Left lobe of liver (tissue), 2 donors: ENCODE measurements at places on chromosomes 2 and 18.

GRCh38 chr2:3728104-3729054 lies 25.0 kb downstream of the DCDC2C start:
- DNase-seq: no peak

GRCh38 chr2:145799595-145800108 lies 1279.7 kb upstream of the ZEB2 start:
- no peak for DNase-seq

GRCh38 chr18:5918205-5918858 lies 23.0 kb upstream of the TMEM200C start:
- DNase-seq: no peak

DNA sequence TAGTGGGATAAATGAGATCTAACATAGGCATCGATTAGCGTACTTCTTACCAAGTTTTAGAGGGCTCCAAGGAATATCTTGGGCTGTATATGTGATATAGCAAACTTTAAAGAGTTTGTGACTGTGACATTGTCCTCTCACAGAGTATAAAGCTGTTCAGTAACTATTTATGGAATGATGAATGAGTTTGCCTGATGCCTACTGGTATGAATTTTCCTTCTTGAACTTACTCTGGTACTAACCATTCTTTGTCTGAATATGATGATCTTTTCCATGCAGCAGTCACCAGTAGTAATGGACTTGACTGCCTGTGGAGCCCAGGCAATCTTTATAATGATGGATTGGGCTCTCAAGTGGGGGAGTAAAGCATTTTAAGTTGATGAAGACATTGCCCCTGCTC lies 120.5 kb downstream of the PARD3B start:
- DNase-seq: no peak

DNA sequence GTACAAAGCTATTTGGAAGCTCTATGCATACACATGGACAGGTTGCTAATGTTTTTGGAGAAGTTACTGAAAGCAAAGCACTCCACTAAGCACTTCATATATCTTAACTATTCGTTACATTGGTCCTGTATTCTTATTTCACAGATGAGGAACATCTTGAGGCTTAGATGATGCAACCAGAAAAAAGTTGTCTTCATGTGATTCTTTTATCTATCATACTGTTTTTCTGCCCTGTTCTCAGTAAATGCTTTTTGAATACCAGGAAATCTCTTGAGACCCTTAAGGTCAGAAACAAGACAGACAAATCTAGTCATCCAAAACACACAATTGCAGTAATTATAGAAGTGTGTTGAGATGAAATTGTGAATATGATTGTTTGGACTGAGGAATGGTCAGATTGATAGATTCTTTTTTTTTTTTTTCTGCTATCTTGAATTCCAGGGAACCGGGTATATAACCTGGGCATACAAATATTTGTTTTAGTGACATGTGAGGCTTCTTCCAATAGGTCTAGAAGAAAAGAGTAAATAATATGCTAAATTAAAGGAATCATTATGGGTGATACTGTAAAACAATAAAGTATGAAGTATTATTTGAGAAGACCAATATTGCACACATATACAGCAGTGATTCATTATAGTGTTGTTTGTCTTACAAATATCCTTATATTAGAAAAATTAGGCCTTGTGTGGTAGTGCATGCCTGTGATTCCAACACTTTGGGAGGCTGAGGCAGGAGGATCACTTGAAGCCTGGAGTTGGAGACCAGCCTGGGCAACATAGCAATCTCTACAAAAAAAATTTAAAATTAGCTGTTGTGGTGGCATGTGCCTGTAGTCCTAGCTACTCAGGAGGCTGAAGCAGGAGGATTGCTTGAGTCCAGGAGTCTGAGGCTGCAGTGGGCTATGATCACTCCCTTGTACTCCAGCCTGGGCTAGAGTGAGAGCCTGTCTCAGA lies 33.7 kb downstream of the EHBP1 start:
- no peak for DNase-seq

DNA sequence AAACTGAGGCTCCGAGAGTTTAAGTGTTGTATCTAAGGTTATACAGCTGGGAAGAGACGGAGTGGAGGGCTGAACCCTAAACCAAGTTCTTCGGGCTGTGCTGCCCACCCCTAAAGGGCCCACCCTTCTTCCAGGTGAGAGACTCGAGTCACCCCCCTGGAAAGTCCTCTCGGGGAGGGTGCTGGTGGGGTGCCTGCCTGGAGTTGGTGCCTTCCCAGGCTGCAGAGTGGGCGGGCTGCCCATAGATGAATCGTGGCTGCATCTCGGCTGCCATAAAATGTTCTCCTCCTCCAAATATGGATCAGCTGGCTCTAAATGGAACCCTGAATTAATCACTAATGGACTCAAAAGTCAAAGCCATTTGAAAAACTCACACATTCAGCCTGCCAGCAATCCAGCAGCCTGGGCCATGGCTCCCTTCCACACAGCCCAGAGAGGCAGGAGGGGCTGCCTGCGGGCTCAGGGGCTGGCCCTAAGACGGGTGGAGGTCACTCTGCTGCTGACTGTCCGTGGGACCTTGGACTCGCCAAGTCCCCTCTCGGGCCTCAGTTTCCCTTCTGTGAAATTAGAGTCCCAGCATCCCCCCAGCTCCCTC lies 7.7 kb downstream of the CIB4 start:
- DNase-seq: no peak

DNA sequence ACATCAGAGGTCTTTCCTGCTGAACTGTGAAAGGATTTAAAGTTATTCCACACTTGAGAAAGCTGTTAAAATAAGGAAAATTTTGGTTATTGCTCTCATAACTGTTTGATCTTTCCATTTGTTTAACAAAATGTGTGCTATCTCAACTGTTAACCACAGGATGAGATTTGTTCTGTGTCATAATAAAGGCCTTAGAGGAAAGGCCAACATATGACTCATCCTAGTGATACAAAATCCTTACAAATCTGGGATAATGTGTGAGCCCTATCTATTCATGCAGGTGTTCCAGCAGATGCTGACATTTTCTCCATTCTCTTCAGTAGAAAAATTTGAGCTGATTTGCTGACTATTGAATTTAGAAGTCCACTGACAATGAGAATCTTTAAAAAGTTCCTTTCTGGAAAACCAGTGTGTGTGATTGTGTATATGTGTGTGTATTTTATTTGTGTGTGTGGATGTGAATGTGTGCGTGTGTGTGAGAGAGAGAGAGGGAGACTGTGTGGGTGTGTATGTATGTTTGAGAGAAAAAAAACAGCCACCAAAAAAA lies 1111.9 kb upstream of the GYPC start:
- no peak for DNase-seq

DNA sequence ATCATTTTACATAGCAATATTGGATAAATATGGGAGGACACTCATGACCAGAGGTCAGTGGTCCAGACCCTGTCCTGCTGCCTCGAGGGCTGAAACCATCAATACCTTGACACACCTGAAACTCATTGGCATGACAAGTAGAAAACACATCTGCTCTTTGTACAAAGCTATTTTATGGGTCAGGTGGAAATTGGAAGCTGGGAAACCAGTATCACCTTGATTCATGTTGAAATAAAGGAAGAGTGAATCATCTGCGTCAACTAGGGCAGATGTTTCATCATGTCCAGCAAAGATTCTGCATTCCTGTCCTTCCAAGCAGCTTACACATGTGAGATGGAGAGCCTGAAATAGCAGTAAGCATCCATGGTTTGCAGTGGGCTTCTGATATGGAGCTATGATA lies 80.0 kb upstream of the ERBB4 start:
- no peak for DNase-seq

DNA sequence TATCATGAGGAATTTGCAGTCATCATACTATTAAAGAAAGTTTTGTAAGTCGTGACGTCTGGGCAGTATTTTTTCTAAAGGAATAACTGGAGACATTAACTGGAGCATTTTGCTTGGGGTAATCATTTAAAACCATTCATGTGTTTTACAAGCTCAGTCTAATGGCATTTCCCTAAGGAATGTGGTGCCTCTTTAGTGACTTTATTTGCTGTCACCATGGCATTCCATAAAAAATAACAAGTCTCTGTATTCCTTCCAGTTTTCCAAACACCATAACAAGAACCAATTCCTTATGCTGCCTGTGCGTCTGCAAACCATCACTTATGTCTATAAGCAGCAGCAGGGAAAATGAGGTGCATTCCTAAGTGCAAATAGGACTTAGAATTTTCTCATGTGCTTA lies 82.8 kb downstream of the EPB41L3 start:
- no peak for DNase-seq

GRCh38 chr2:105870062-105870461 lies 125.3 kb downstream of the NCK2 start:
- no peak for DNase-seq

- no peak for DNase-seq
These were observed 143.5 kb downstream of the MBP start for GRCh38 chr18:76988827-76989646.

- no peak for DNase-seq
These were observed 176.6 kb downstream of the VWC2L start for GRCh38 chr2:214587442-214587841.

DNA sequence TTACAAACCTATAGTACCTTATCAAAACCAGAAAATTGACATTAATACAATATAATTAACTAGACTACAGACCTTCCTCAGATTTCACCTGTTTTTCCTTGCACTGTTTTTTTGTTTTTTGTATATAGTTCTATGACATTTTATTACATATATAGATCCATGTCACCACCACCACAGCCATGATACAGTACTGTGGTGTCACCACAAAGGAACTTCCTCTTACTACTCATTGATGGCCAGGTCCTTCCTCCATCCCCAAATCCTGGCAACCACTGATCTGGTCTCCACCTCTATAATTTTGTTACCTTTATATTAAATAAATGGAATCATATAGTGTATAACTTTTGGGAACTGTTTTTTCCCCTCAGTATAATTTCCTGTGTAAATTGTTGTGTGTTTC lies 19.4 kb upstream of the ATP6V1B1 start:
- DNase-seq: no peak

GRCh38 chr18:53191634-53192033 lies 851.6 kb downstream of the DCC start:
- DNase-seq: no peak

DNA sequence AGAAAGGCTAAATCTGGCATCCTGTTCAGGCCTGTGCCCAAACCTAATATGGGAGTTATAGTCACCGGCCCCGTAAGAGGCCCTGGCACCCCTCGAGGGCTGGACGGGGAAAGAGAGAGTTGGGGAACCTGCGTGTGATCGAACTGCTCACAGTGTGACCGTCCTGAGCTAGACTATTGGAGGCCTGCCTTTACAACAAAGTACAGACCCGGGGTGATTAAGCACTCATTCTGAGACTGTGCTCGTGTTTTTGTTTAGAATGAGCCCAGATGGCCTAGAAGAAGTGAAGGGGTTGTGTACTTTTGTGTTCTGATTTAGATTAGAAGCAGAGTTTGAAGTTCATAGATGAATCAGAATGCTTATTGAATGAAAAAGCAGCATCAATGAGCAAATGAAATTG lies 115.3 kb downstream of the ACOXL start:
- no peak for DNase-seq

DNA sequence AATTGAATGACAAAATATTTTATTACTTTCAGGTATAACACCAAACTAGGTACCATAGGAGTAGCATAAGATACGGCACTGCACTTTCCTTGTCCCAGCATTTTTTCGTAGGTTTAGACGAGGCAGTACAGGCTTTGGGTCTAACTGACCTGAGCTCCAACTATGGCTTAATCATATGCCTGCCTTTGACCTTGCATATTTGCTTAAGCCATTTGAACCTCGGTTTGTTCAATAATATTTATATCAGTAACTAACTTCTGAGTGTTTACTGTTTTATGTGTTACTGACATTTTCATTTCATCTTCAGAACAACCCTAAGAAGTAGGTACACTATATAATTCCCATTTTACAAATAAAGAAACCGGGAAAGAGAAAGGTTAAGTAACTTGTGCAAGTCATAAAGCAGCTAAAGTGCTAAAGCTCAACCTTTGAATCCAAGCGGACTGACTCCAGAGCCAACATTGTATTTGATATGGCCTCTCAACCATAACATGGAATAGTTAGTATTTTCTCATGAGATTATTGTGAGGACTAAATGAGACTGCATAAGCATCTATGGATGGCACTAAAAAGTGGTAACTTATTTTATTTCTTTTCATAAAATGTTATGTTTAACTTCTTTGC lies 104.0 kb downstream of the R3HDM1 start:
- no peak for DNase-seq

DNA sequence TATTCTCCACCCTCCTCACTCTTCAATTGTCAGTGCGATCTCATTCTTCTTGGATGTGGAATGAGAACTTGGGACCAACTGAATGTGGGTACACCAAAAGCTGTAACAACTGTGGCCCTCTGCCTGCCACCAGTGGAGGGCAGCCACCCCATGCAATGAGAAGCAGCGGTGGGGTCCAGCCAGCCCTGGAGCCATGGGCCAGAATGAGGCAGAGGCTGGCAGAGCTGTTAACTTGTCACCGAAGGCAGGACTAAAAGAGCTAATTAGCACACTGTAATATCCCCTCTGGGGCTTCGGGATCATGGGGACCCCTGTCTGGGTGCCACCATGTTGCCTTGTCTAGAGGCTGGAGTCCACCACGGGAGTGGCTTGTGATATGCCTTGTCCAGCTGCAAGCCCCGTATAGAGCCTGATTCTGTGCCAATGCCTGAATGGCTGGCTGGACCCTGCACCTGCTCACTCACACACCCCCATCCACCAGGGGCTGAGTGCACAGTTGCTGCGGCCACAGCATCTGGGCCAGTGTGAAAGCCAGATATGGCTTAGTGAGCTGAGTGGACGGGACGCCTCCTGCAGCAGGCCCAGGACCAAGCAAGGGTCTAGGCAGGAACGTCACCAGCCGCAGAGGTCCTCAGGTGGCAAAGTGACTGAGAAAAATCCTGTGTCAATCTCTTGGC lies 680.5 kb downstream of the DSC3 start:
- no peak for DNase-seq

DNA sequence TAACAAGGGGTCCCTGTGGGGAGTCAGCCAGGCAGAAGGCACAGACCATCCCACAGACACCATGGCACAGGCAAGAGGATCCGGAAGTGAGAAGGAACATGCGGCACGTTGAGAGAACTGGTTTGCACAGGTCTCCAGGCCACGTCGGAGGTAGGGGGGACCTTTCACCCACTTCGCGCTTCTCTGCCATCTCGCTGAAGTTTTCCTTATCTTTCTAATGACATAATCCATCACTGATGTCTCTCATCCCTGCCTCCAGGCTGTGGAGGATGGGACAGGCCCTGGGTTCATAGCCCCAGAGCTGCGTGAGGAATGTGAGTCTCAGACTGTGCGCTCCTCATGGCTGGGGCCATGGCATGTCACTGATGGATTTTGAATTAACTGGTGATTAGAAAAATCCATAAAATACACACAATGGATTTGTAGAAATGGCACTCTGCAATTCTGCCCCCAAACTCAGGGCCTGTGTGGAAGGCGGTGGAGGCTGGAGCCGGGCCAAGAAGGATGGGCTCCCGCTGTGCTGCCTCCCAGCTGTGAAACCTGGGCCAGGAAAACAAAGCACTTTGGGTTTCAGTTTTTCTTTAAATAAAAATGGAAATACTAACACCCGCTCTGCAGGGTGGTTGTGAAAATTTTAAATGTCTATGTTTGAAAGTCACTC lies 113.3 kb upstream of the ALKAL2 start:
- no peak for DNase-seq

GRCh38 chr2:99659874-99660273 lies 170.1 kb upstream of the REV1 start:
- no peak for DNase-seq
